CMK (cell line): ENCODE measurements at places on chromosomes 1 and 21.

DNA sequence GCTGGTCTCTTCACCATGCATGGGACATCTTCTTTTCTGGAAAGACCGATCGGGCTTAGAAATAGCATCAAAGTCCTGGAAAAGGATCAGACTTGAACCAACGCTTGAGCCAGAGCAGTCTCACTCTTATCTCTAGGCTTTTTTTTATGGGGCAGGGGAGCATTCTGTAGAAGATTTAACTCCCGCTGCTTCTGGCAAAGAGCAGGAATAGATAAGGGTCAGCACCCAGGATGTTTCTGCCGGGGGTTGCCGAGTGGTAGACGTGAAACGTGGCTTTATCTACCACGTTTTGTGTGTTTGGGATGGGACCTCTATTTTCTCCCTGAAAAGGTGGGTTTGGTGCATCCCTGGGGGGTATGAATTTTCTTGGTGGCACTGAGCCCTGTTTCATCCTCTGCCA lies 18.8 kb downstream of the SPSB1 start:
- DNase-seq = no peak

DNA sequence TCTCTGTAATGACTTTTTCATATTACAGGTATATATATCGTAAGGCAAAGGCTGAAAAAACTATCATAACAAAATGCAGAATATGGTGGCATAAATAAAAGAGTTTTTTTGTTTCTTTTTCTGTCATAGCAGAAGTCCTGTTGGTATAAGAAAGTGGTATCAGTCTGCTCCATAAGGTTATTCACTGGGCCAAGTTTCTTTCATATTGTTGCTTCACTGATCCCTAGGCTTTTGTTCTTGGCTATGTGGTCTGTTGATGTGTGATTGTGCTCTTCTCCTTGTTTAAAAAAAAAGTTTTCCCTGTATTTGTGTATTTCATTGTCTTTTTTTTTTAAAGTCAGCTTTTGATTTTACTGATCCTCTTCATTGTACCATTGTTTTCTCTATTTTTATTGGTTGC lies 26.0 kb downstream of the PTBP2 start:
- DNase-seq = no peak

DNA sequence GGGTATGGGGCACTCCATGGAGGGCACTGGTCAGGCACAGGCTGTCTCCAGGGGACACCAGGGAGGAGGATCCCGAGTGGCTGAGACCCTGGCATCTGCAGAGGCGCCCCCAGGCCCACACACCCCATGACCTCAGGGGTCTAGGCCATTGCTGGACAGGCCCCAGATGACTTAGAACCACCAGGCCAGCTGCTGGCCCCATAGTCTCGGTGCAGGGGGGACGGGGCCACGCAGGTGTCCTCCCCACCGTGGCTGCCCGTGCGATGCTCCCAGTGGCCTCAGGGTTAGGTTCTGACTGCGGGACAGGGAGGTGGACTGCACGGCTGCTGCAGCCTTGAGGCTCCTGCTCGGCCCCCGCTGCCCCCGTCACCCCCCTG lies 44.0 kb downstream of the MORN1 start:
- DNase-seq = no peak

GRCh38 chr1:21946836-21947587 lies 9.9 kb upstream of the HSPG2 start:
- no peak for DNase-seq

GRCh38 chr1:61839679-61840078 lies 97.4 kb downstream of the PATJ start:
- no peak for DNase-seq

- DNase-seq = no peak
These were observed 17.0 kb downstream of the FAM151A start for GRCh38 chr1:54606096-54606989.

DNA sequence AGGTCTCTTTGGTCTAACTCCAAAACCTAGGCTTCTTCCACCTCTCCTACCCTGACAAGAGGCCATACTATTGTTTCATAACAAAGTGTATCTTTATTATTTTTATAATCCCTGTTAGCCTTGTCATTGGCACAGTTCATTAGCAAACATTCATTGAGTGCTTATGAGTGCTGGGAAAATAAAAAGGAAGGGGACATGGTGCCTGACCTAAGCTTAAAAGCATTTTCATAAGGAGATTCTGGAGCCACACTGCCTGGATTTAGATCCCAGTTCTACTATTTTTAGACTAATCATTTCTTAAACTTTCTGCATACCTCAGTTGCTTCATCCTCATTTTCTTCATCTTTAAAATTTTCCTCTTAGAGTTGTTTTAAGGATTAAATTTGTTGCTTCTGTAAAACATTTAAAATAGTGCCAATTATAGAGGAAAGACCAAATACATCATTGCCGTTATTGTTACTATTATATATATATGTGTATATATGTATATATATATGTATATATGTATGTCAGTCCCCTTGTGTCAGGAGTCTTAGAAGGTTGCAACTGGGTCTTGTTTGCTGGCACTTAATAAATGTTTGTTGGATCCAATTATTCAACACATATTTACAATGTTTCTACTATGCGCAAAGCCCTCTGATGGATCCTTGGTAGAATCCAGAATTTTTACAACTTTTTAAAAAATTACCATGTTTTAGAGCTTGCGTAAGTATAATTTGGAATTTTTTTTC lies 250.9 kb upstream of the SGIP1 start:
- no peak for DNase-seq

DNA sequence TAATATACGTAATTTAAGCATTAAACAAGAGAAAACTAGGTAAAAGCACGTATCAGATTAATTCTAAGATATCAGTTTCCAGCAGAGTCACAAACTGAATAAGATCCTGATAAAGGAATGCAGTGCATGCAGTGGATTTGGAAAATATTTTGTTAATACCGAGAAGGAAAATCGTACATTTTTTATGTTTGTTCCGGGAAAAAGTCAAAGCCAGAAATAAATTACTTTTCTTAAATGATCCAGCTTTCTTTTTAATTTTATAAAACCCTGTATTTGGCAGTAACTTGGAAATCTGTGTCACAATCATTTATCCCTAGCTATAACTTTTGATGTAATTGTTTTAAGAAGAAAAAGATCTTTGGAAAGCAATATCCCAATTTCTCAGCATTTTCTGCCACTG lies 955 bp downstream of the PALMD start:
- DNase-seq = no peak

DNA sequence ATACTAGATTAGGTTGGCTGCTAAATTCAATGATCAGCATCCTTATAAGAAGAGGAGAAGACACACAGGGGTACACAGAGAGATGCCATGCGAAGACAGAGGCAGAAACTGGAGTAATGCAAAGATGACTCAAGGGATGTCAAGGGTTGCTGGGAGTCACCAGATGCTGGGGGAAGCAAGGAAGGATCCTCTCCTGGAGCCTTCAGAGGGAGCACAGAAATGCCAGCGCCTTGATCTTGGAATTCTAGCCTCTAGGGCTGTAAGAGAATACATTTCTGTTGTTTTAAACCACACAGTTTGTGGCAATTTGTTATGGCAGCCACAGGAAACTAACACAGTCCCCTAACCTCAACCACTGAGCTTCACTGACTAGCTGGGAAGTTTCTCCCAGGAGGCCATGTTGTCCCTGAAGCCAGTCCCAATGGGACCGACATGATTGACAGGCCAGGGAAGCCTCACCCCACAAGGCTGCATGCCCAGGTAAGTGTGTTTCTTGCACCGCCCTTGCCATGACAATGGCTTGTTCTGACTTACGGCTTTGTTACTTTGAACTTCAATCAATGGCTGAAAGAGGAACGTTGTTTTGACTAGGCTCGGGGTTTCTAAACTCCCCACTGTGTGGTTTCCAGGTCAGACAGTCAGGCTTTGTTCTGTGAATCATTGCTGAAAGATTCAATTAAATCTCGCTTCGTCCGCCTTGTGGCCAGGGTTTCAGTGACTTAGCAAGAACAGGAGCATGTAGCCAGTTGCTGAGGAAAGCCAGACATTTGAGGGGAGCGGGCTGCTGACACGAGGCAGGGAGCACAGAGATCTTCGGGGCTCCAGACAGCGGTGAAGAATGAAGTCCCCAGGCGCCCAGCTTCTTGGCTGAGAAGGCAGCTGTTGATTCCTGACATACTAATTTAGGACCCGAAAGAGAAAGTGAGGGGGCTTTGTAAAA lies 62.3 kb downstream of the RUNX1 start:
- no peak for DNase-seq

GRCh38 chr1:178061620-178062019 lies 32.3 kb upstream of the RASAL2 start:
- no peak for DNase-seq

DNA sequence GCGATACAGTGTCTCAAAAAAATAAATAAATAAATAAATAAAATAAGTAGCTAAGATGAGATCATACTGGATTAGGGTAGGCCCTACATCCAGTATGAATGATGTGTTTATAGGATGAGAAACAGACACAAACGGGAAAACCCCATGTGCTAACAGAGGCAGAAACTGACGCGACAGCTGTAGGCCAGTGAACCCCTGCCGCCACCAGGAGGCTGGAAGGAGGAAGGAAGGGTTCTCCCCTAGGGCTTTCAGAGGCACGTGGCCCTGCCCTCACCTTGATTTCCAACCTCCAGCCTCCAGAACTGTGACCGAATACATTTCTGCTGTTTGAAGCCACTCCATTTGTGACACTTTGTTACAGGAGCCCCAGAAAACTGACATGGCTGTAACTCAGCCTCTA lies 38.5 kb downstream of the CHD5 start:
- no peak for DNase-seq

DNA sequence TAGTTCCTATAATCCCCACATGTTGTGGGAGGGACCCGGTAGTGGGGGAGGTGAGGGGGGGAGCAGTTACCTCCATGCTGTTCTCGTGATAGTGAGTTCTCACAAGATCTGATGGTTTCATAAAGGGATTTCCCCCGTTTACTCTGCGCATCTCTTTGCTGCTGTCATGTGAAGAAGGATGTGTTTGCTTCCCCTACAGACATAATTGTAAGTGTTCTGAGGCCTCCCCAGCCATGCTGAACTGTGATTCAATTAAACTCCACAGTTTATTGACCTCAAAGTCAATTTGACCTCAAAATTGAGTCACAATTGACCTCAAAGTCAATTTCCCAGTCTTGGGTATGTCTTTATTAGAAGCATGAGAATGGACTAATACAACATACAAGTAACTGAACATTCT lies 19.7 kb downstream of the DPH5 start:
- no peak for DNase-seq

GRCh38 chr1:246856371-246856770 lies 75.4 kb downstream of the AHCTF1 start:
- no peak for DNase-seq

- DNase-seq = no peak
These were observed 10.9 kb upstream of the SSBP3 start for GRCh38 chr1:54417123-54417522.

- DNase-seq = no peak
These were observed 13.4 kb upstream of the MTARC2 start for GRCh38 chr1:220734571-220735326.

DNA sequence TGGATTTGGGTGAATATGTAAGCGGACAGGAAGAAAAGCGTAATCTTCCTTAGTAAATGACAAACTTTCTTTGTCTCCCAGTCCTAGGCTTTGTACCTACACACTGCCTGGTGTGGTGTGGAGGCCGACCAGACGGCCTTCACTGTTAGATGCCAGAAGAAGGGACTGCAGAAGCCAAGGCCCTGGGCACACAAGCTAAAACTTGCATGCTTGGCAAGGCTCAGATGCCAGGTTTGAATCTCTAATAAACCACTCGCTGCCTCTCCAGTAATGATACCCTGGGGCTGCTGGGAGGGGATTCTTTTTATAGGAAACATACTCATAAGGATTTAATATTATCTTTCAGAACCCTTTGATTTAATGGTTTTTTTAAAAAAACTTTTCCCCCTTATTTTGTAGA lies 263.8 kb downstream of the PTPRC start:
- no peak for DNase-seq

DNA sequence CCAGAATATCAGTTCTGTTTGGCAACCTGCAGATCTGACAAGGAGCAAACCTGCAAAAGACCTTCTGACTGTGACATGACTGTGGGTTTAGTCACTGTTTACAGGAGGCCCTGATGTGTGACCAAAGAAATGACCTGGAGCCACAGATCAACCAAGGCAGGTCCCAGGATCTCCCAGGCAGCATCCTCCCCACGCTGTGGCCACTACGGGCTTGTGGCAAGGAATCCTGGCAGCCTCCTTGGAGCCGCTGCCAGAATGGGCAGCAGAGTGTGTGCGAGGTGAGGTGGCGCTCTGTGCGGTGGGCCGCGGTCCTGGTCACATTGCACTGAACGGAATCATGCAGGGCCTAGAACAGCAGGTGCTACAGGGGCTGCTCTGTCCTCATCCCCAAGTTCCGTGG lies 15.9 kb downstream of the MCM3AP start:
- no peak for DNase-seq

DNA sequence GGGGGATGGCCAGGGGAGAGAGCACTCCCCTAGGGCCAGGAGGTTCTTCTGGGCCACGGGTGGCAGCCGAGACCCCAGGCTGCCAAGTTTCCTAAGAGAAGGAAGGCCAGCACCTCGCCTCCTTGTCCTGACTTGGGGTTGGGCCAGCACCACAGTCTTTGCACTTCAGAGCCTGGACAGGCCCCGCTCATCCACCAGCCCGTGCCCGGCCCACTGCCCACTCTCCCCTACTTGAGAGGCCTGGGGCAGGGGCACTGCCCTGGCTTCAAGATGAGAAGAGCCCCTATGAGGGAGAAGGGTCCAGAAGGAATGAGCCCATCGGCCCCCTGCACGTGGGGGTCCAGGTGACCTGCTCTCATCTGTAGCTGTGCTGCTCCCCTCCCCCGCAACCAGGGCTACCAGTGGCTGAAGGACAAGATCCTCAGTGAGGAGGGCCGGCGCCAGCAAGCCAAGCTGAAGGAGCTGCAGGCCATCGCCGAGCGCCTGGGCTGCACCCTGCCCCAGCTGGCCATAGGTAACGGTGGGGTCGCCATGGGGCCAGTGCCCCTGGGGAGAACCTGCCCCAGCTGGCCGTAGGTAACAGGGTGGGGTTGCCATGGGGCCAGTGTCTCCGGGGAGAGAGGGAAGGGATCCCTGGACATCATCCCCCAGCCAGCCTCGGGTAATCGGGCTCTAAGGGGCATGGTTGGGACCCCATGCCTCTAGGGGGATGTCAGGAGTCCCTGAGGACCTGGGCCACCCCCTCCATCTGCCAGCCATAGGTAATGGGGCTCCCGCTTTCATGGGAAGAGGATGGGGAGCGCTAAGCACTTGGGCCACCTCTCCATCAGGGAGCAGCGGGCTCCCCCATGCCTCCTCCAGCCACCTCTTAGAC lies 50.8 kb downstream of the KCNAB2 start:
- no peak for DNase-seq

DNA sequence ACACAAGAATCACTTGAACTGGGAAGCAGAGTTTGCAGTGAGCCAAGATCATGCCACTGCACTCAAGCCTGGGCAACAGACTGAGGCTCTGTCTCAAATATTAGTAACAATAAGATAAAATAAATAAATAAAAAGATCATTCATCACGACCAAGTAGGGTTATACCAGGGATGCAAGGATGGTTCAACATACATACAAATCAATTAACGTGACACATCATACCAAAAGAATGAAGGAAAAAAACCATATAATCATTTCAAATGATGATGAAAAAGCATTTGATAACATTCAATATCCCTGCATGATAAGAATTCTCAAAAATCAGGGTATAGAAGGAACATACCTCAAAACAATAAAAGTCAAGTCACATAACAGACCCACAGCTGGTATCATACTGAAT lies 38.3 kb downstream of the PHTF1 start:
- DNase-seq = no peak
